Mesangial cell (primary cell): ENCODE measurements at places on chromosomes 12 and 14. TPM values are rescaled to one million over a fixed set of nuclear protein-coding genes. Genes with fewer than 3 reads are reported as not detected.

The FSCB gene
- total RNA-seq: 0.25 TPM in 1 of 2 replicates, not detected in the other

The PLEKHH1 gene
- 3.1 and 10.6 TPM in 2 replicates for total RNA-seq

The POTEG gene
- not detected in 2 replicates for total RNA-seq

The GPR162 gene
- 0.33 and 3.7 TPM in 2 replicates for total RNA-seq

The DNAI7 gene
- 0.13 TPM in 1 of 2 replicates, not detected in the other for total RNA-seq

The KLRD1 gene
- total RNA-seq: 0.13 TPM in 1 of 2 replicates, not detected in the other

The CPNE6 gene
- not detected in 2 replicates for total RNA-seq

The ACOT4 gene
- 2.3 TPM in 2 replicates for total RNA-seq

The KLHL33 gene
- 0.25 TPM in 1 of 2 replicates, not detected in the other for total RNA-seq

The PTPRB gene
- 2.8 and 4.2 TPM in 2 replicates for total RNA-seq

The SOX5 gene
- total RNA-seq: 1.8 and 6.1 TPM in 2 replicates

The SYT1 gene
- total RNA-seq: 7.5 and 12.0 TPM in 2 replicates

The EIF2S3B gene
- total RNA-seq: 0.38 and 5.4 TPM in 2 replicates

The SYNE2 gene
- total RNA-seq: 33.6 and 65.3 TPM in 2 replicates

The GLTP gene
- total RNA-seq: 22.7 and 29.3 TPM in 2 replicates

The SLC17A8 gene
- not detected in 2 replicates for total RNA-seq

The TAS2R14 gene
- total RNA-seq: 0.16 and 2.2 TPM in 2 replicates

The CLEC1A gene
- not detected in 2 replicates for total RNA-seq

The OR4M1 gene
- total RNA-seq: not detected in 2 replicates

The TRAFD1 gene
- 20.0 and 27.0 TPM in 2 replicates for total RNA-seq

The COCH gene
- 3.4 and 10.1 TPM in 2 replicates for total RNA-seq

The MYO1H gene
- not detected in 2 replicates for total RNA-seq

The MYG1 gene
- total RNA-seq: 74.3 and 81.6 TPM in 2 replicates

The MMP17 gene
- total RNA-seq: 3.3 and 3.9 TPM in 2 replicates

The TAS2R8 gene
- total RNA-seq: not detected in 2 replicates

The IL26 gene
- not detected in 2 replicates for total RNA-seq

The WNT1 gene
- total RNA-seq: not detected in 2 replicates

The GPRC5D gene
- 0.13 TPM in 1 of 2 replicates, not detected in the other for total RNA-seq

The PITPNM2 gene
- 4.9 and 10.1 TPM in 2 replicates for total RNA-seq

The FGF6 gene
- total RNA-seq: not detected in 2 replicates

The LTBR gene
- total RNA-seq: 89.3 and 169 TPM in 2 replicates

The CLEC9A gene
- not detected in 2 replicates for total RNA-seq

The SLC10A1 gene
- total RNA-seq: not detected in 2 replicates
